Naive thymus-derived CD4-positive, alpha-beta T cell (primary cell): ENCODE measurements at places on chromosomes 3 and 15.

DNA sequence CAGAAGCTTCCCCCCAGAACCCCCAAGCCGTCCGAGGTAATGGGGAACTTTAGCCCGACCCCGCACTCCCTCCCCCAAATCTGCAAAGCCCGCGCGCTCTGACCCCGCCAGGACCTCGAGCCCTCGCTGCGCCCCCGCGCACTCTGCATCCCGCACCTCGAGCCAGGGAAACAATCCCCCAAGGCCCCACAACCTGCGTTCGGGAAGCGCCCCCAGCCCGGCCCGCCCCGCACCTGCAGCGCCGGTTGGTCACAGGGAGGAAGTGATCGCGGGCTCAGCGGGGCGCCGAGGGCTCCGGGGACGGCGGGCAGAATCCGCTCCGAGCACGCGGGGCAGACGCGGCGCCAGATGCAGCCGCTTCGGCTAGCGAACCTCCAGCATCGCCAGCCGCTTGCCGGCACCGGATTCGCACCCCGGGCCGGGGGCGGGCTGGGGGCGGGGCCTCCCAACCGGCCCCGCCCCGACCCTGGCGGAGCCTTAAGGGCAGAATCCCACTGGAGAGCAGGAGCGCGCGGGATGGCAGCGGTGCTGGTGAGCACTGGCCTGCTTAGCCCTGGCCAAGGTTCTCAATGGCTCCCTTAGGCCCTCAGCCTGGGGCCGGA lies at the start of gene CAMKV:
Gene CAMKV (minus strand): TSS at position 382 of the 602 bp plus-strand sequence. CDS start 7,518 bp downstream, outside the sequence.
- peak; percentile 15 for DNase-seq

DNA sequence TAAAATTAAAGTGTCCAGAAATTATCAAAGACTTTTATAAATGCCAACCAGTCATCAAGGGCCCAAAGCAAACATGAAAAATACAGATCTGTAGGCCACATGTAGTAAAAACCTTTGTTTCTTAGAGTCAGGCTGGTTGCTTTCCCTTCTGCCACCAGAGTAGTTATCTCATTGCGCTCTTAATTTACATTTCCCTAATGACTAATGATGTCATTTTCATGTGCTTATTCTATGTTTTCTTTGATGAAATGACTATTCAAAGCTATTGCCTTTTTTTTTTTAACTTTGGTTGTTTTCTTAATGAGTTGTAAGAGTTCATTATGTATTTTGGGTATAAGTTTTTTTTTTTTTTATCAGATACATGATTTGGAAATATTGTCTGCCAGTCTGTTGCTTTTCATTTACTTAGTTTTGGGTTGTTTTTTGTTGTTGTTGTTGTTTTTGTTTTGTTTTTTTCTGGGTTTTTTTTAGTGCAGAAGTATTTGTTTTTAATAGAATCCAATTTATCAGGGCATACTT lies 140.6 kb downstream of the HCN4 start:
- no peak for DNase-seq

DNA sequence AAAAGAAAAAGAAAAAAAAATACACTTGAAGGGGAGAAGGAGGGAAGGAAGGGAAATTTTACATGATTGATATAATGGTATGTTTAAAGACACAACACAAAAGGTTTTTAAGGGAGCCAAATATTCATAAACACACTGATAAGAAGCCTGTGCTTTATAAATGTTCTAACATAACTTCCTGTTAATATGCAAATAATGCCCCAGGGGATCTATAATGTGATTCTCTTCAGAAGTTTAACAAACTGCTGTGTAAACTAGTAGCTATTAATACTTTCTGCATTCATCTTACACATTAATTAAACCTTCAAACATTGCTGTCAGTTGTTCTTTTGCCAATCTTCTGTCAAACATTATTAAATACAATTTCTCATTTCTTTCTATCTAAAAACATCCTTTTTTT lies 231.6 kb downstream of the TJP1 start:
- DNase-seq: no peak

- no peak for DNase-seq
Measured at GRCh38 chr15:41233367-41233771, 2.3 kb downstream of the CHP1 start.

GRCh38 chr3:24843955-24844354 lies 349.3 kb upstream of the THRB start:
- no peak for DNase-seq

DNA sequence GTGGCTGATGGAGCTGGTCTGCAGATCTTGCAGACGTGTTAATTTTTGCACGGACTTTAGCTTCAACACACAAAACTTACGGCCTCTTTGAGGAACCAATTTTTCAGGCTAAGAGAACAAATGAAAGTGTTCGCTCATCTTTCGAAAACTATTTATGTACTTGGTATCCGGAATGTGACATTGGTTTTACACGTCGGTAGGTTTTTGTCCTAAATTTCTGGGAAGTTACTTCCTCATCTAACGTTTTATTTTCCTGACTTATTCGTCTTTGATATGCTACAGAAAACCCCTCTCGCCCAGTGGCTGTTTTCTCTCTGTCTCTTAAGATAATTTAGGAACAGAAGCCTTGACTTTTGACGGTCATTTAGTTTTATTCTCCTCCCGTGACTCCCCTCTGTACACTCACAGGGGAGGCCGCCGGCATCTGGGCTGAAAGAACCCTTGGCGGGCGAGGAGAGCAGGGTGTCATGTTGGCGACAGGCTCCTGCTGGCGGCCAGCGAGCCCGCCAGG lies 834 bp upstream of the GREM1 start:
- DNase-seq: no peak

- DNase-seq: no peak
Measured at GRCh38 chr15:65286069-65286703, 497 bp downstream of the PARP16 start.

DNA sequence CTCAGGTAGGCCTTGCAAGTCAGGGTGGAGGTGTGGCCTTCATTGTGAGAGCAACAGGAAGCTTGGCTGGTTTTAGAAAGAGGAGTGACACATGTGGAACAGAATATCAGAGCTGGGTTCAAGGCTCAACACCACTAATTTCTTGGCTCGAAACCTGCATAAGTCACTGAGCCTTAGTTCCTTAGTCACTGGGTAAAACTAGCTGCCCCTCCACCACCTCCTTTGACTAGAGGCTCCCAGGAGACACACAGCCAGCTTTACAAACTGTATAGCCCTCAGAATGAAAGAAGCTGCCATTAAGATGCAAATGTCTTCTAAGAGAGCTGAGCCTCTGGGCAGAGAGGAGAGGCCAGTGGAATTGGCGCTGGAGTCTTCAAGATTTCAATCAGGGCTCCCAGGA lies 67.7 kb downstream of the CERS3 start:
- DNase-seq: no peak

GRCh38 chr3:16326724-16327349 lies 61.8 kb downstream of the OXNAD1 start:
- no peak for DNase-seq

DNA sequence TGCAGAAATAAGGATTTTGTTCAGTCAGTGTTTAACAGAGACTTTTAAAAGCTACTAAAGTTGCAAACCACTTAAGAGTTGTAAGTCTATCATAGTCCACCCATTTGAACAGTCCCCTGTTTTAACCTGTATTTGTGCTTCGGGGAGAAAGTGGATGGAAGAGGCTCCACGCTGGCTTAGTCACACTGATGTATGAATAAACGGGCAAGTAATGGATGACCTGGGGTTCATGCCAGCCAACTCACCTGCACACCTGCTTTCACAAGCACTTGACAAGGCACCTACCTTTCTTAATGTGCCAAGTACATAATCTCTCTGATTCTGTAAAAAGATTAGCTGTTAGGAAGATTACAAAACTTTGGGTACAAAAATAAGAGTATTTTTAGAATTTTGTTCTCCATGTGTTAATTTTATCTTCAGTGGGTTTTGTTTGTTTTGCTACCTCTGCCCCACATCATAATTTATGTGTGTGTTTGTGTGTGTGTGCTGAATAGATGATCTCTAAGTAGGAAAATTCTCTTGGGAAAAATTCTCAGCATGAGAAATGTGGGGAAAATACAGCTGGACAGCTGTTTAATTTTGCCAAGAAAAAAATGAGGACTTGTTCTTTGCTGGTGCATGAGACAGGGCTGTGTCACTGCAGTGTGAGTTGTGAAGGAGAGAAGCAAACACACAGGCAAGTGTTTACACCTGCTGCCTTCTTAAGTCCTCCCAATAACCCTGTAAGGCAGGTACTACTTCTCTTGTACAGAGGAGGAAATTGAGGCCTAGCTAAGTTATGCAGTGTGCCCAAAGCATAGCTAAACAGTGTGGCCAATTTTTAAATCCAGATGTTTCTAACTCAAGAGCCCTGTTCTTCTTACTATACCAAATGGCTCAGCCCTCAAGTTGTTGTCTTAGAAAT lies 181.2 kb upstream of the IL12A start:
- no peak for DNase-seq

DNA sequence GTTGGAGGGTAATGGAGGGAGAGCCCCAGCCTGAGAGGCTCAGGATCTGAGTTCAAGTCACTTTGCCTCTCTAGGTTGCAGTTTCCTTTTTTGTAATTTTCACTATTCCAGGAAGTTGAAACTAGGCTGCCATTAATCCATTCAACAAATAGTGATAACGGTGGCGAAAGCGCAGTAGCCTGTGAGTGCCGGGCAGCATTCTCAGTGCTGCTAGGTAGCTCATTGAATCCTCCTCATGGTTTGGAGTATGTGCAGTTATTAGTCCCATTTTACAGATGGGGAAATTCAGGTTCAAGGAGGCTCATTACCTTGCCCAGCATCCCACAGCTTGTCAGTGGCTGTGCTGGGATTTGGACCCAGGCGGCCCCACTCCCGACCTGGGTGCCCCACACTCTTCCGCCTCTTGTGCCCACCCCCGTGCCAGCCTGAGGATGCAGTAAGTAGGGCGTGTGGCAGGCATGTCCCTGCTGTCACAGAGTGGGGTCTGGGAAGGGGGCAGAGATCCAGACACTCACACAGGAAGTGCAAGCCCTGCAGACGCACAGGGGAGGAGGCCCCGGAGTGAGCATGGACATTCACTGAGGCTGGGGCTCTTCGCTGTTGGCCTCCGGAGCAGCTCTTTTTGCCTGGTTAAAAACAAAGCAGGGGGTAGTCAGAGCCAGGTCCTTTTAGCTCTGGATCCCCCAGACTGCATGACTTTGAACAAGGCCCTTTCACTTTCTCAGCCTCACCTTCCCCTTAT lies 58.8 kb downstream of the SLC6A6 start:
- DNase-seq: no peak

- no peak for DNase-seq
Measured at GRCh38 chr15:93359425-93360131, 270.6 kb upstream of the RGMA start.

- no peak for DNase-seq
Measured at GRCh38 chr3:160018959-160019358, 30.3 kb downstream of the IL12A start.

DNA sequence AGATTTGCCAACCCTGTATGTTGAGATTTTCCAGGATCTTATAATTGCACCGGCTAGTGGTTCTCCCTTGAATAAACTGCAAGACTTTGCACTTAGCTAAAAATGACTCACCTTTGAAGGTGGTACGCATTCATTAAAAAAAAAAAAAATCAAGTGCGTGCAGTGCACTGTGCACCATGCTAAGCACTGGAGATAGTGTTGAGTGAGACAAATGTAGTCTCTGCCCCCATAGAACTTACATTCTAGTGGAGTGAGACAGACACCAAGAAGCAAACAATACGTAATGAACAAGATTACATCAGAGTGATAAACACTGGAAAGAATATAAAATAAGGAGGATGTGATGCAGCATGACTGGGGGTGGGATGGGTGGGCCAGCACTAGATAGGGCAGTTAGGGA lies 69.4 kb downstream of the ITPR1 start:
- no peak for DNase-seq

DNA sequence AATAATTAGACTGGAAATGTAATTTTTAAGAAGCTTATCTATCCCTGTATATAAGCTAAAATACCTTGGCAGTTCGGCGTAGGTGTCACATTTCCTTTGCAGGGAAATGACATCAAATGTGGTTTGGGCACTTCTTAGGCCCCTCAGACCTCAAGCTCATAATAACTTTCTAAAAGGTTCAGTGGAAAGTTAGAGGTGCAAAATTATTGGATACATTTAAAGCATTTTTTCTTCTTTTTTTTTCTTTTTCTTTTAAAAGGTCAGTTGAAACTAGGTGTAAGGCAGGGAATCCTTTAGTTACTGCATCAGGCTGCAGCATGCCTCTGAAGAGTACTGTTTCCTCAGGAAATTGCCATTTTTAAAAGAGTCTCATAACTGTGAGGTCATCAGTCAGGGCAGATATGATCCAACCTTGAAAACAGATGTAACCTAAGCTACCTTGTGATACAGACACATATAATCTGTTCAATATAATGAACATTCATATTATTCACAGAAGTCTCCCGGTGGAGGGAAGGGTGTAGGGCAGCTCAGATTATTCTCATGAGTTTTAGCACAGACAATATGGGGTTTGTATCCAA lies 4.8 kb downstream of the SACM1L start:
- peak; percentile 49 for DNase-seq

DNA sequence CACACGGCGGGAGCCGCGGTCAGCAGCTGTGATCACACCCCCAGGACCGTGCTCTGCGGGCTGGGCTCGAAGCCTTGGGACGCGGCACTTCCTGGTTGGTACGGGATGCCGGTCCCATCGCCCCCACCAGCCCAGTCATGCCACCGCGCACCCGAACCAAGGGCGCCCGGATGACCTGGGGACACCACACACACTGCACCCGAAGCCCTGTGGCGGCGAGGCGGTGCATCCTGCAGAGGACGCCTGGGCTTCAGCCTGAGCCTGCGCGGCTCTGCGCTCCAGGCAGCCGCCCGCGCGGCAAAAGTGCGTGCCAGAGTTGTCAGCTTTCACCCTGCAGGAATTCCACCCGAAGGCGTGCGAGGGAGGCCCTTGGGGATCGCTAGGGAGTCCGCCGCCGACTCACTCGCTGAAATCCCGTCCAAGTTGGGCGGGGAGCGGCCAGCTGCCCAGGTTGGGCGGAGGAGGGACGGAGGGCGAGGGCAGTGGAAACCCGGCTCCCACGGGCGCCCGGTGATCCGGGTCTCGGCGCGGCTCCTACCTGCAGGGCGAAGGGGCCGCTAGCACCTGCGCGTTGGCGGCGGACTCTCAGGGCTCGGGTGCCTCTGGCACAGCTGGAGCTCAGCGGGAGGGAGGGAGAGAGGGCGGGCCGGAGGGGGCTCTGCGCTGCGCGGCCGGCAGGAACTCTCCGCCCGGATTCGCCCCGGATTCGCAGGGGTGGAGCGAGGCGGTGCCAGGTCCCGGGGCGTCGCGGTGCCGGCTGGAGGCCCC lies at the start of gene PLD1:
Gene PLD1 (minus strand): TSS at position 623 of the 768 bp plus-strand sequence. CDS start 72,432 bp downstream, outside the sequence.
- DNase-seq: peak; percentile 21

- no peak for DNase-seq
Measured at GRCh38 chr15:67253549-67254237, 768 bp downstream of the AAGAB start.

DNA sequence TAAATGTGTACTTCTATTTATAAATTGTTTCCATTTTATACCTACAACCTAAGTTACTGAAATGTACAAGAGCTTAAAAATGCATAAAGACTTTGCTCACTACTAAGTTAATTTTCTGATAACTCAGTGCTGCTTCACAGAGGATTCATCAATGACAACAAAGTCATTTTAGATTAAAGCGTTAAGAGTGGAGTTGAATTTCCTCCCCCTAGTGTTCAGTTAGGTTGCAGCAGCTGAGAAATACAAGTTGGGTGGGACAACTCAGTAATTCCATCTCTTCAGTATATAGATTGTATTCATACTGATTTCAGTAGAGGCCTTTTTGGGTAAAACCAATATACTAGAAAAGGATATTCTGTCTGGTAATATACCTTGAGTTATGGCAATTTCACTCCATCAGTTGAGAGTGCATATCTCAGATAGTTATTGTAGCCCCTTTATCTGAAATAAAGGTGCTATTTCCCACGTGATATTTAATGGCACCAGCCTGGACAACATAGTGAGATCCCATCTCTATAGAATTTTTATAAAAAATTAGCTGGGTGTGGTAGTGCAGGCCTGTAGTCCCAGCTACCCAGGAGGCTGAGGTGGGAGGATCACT lies 6.9 kb upstream of the RPL35A start:
- DNase-seq: no peak

- DNase-seq: no peak
Measured at GRCh38 chr3:13203398-13204176, 130.4 kb upstream of the IQSEC1 start.
